ENCODE measurements at places on chromosomes 5 and 9.
A peak's percentile ranks its signal among the peaks of the same experiment; 100 is the strongest.

DNA sequence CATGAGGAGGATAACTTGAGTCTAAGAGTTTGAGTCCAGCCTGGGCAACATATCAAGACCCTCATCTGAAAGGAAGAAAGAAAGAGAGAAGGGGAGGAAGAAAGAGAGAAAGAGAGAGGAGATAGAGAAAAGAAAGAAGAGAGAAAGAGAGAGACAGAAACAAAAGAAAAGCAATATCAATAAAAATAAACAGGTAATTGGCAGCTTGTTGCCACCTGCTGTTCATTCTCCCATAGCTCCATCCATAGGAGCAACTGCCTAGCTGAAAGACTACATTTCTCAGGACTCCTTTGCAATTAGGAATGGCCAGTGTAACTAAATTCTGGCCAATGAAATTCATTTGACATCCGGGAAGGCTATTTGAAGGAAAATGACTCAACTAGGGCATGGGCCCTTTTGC is 4.6 kb upstream of the TTC39B start:
- DNase-seq, result no peak

GRCh38 chr5:58922461-58923171 is 339.7 kb downstream of the RAB3C start:
- no peak for DNase-seq

- DNase-seq, result peak; percentile 46
Measured at GRCh38 chr9:112348257-112349007, 15.0 kb upstream of the PTBP3 start.

DNA sequence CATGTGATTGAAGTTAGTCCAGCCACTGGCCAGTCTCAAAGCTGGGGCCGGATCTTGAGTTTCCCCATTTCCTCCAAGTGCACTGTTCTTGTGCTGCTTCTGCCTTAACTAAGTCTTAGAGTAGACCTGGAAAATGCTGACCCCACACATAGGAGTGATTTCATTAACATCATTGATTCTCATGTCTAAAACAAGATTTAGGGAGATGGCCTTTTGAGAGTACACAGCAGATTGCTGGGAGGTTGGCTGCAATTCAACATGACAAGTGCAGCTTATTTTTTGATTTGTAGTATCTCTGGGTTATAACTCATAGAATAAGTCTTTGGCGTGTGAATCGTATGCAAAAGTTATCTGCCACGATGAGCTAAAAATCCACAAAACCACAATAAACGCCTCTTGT is 131.0 kb downstream of the CMYA5 start:
- DNase-seq, result no peak

GRCh38 chr9:27471366-27471765 is 52.7 kb upstream of the IFNK start:
- no peak for DNase-seq

DNA sequence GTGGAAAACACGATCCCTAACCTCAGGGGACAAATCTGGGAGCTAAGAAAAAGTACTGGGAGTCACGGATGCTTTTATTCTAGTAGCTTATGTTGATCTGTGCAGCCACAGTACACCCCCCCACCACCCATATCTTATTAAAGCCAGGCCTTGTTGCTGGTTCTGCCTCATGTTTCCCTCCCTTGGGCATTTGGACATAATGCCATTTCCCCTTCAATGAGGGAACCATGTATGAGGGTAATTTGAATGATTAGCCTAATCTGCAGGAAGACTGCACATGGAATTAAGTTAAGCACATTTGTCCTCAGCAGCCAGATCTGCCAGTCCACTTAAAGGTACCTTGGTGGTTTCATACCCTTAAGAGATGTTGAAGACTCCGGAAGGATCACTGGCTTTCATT is 102.0 kb downstream of the ARHGAP26 start:
- no peak for DNase-seq

DNA sequence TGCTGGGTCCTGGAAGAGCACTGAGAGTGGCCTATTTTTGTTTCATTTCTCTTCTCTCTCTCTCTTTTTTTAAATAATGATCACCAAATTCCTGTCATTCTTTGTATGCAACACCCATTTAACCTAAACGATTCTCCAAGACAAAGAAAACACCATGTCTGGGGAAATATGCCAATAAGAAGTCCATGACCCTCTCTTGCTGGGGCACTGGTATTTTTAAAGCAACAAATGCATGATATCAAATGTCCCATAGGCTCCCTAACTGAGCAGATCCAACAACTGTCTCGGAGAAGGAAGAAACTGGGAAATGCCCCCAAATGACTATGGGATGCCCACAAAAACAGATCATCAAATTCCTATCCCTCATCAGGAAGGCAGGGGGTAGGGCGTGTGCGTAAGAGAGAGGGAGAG is 567.4 kb downstream of the CCDC171 start:
- peak; percentile 65 for DNase-seq

GRCh38 chr5:36739751-36740221 is 133.4 kb downstream of the SLC1A3 start:
- peak; percentile 87 for DNase-seq
